ENCODE measurements at places on chromosomes 7 and 10. TPM values are rescaled to one million over a fixed set of nuclear protein-coding genes. Genes with fewer than 3 reads are reported as not detected.

The MNX1 gene
- not detected for total RNA-seq

The STEAP1 gene
- total RNA-seq = 8.5 TPM

The CISD1 gene
- total RNA-seq = 36.2 TPM

The PON1 gene
- not detected for total RNA-seq

The ATP6V0A4 gene
- total RNA-seq = 0.18 TPM

The EIF4H gene
- total RNA-seq = 398 TPM

The MALRD1 gene
- total RNA-seq = not detected

The ITGA8 gene
- under 0.01 TPM for total RNA-seq

The ATOH7 gene
- total RNA-seq = not detected

The OPALIN gene
- total RNA-seq = not detected

The IRF5 gene
- total RNA-seq = 0.28 TPM

The C1QL3 gene
- 0.09 TPM for total RNA-seq

The SLC26A5 gene
- total RNA-seq = not detected

The MICU1 gene
- total RNA-seq = 27.2 TPM

The NKX1-2 gene
- total RNA-seq = not detected

The TMEM225B gene
- 0.19 TPM for total RNA-seq

The PRKAR2B gene
- total RNA-seq = 32.2 TPM

The PPP1R9A gene
- 2.6 TPM for total RNA-seq

The TET1 gene
- total RNA-seq = 0.56 TPM

The VWA2 gene
- total RNA-seq = not detected

The CELF2 gene
- total RNA-seq = 10.5 TPM

The ADCY1 gene
- total RNA-seq = 0.54 TPM

The PRSS37 gene
- total RNA-seq = not detected

The TMEM26 gene
- total RNA-seq = 0.09 TPM

The ELOVL3 gene
- total RNA-seq = not detected

The CFAP46 gene
- 2.3 TPM for total RNA-seq

The TAS2R4 gene
- 0.90 TPM for total RNA-seq

The CTAGE8 gene
- total RNA-seq = not detected

The SMIM30 gene
- total RNA-seq = 41.3 TPM

The ZNF800 gene
- total RNA-seq = 13.1 TPM

The BAG3 gene
- total RNA-seq = 12.4 TPM

The LRRTM3 gene
- not detected for total RNA-seq

The CALHM3 gene
- not detected for total RNA-seq

The GPR15LG gene
- total RNA-seq = not detected

The SFRP4 gene
- total RNA-seq = 0.09 TPM

The ERVW-1 gene
- total RNA-seq = not detected

The FFAR4 gene
- total RNA-seq = not detected

The ZNF425 gene
- total RNA-seq = 1.9 TPM
